ENCODE measurements at places on chromosomes 6 and 20.

- DNase-seq: no peak
These were observed 23.9 kb downstream of the PDE7B start for GRCh38 chr6:135875446-135875845.

GRCh38 chr6:44627091-44627882, 239.8 kb downstream of the CDC5L start:
- DNase-seq: no peak

GRCh38 chr6:70112716-70113115, 190.2 kb downstream of the COL9A1 start:
- no peak for DNase-seq

DNA sequence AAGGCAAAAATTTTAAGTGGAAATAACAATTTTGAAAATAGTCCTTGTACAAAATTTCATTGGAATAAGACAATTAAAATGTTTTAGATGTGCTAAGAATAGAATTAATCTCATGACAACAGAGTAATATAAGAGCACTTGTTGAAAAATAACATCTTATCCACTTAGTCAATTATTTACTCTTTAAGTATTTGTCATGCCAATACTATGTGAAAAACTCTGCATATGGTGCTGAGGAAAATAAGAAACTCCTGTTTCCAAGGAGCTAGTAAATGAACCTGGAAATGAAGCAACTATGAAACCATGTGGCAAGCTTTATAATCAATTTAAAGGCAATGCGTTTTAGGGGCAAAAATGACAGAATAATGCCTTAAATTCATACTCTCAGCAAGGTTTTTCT, 42.7 kb upstream of the HCRTR2 start:
- peak; percentile 38 for DNase-seq

- DNase-seq: no peak
These were observed 376.7 kb upstream of the ARID1B start for GRCh38 chr6:156400487-156400886.

- no peak for DNase-seq
These were observed 207.6 kb downstream of the TBC1D7 start for GRCh38 chr6:13120483-13121482.

DNA sequence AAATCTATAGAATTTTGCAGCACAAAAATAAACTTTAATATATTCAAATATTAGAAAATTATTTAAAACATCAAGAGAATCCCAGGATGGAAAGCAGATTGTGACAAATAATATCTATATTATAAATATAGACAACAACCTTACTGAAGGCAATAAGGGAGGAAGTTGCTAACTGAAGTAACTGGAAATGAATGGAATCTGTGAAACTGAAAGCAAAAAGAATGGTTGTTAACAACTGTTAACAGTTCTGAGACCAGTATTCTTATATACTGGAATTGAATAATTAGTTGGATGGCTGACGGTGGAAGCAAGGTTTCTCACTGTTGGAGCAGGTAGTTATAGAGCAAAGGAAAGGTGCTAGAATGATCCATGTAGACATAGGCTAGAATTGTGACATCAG, 220.4 kb downstream of the PLCB1 start:
- no peak for DNase-seq

GRCh38 chr20:963795-964194, 38.3 kb downstream of the RSPO4 start:
- no peak for DNase-seq

- no peak for DNase-seq
These were observed 92.9 kb upstream of the NOX3 start for GRCh38 chr6:155548576-155548975.

- peak; percentile 34 for DNase-seq
These were observed 8.2 kb downstream of the SENP6 start for GRCh38 chr6:75609639-75610590.

- DNase-seq: no peak
These were observed 83.4 kb downstream of the TCP11 start for GRCh38 chr6:35057449-35058357.

DNA sequence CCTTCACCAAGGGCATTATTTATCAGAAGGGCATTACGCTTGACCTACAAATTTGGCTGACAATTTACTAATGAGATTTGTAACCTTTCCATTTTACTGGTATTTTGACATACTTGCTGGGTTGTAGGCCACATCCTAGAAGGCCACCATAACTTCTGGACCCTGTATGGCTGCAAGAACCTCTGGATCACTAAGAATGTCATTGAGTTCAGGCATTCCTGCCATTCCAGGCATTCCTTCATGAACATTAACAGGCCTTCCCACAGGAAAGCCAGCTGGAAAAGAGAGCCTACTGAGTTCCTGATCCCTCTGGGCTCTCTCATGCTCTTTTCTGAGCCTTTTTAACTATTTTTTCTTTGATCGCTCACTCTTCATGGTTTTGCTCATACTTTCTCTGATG, 28.4 kb upstream of the SLC35A1 start:
- DNase-seq: peak; percentile 12

DNA sequence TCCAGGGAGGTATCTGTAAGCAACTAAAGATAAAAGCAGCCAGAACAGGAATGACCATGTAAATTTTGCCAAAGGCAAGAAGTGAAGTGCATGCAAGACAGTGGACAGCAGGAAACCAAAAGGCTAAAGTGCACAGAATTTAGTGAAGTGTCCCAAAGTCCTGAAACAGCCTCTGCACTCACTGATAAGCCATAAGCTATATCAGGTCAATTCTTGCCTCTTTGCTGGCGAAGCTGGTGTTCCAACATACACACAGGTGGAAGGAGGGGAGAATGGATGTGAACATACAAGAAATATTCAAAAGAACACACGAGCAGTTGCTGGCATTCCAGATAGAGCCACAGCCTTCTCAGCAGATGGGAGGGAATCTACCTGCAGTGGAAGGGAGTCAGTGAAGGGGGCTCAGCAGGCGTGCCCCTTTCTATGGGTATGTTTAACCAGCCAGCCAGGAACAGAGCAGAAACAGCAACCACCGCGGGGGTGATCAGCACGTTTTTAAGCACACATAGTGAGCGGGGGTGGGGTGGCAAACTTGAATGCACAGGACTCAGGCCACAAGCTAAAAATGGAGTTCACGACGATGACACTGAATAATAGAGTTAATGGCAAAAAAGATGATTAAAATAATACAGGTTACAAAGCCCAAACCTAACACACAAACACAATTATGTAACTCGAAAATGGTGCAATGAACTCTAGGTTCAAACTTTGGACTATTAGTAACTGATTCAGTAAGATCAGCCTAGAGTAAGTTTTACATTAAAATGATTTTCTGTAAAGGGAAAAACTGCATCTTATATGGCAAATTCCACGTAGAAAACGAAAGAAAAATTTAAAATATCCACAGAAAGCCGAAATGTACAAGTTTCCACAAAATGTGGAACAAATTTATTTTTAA, 1.2 kb downstream of the ECI2 start:
- DNase-seq: peak; percentile 26

- DNase-seq: peak; percentile 74
These were observed 576.7 kb upstream of the AGPAT4 start for GRCh38 chr6:161850562-161850961.

GRCh38 chr6:2753110-2753489, 2.4 kb upstream of the MYLK4 start:
- DNase-seq: no peak

DNA sequence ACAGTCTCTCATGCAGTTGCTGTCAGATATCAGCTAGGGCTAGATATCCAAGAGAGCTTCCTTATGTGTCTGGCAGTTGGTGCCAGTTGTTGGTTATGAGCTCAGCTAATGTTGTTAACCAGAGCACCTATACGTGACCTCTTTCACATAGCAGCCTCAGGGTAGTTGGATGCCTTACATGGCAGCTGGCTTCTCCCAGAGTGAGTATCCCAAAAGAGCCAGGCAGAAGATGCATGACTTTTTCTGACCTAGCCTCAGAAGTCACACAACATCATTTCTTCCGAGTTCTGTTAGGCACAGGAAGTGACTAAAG, 175.7 kb downstream of the VEGFA start:
- no peak for DNase-seq

GRCh38 chr6:39114388-39114703, 640 bp downstream of the SAYSD1 start:
- DNase-seq: no peak

- DNase-seq: peak; percentile 8
These were observed 22.4 kb downstream of the TMC2 start for GRCh38 chr20:2558581-2559278.

GRCh38 chr6:14709900-14710299, 536.0 kb upstream of the JARID2 start:
- no peak for DNase-seq

DNA sequence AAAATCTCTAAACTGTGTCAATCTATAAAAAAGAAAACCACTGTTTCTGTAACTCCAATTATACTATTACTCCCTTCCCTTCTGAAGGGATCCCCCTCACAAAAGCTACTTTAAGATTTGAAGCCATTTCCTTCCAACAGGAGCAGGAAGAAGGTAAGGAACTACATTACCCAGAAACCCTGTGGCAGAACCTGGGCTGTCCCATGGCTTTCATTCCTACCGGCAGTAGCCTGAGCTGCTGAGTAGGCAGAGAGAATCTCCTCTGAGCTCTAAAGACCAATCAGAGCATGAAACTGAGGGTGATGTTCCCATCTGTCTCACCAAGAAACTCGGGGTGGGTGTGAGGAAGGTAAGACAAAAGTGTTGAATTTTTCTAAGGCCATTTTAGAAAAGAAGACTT, 108.0 kb upstream of the LRFN2 start:
- no peak for DNase-seq

DNA sequence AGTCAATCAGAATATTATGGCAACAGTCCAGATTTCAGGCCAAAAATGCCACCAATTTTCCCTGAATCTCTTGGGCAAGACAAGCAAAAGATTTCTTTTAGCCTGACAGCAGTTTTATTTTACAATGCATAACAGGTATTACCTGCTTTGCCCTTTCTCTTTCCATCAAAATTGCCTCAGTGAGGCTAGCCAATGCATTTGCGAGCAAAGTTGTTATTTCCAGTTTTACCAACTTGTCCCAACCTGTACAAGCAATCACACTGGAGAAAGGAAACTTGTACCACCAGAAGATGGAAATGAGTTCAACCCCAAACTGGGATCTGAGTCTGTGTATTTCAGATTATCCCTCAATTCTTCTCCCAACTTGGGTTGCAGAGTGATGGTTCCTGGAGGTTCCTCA, 279.9 kb upstream of the CDYL start:
- DNase-seq: no peak

DNA sequence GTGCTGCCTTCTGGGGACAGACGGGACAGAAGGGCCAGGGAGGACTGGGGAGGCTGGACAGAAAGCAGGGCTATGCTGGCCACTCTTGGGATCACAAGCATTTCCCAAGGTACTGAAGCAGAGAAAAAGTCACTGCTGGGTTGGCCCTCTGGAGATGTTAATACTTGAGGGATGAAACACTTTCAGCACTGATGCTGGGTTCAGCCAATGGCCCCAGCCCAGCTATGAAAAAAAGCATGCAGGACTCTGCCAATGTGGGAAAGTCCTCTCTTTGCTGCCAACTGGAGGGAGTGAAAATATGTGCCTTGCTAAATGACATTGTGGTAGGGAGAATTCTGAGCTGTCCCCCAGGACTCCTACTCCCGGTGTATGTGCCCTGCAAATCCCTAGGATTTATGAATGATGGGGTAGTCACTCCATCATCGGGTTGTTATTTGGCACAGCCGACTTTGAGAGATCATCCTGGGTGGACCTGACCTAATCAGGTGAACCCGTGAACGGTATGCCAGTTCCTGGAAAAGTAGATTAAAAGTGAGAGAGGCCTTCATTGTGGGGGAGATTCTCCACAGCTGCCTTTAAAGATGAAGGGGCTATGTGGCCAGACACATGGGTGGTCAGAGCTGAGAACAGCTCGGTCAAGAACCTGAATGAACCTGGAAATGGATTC, 119.9 kb upstream of the TRAF3IP2 start:
- peak; percentile 68 for DNase-seq

DNA sequence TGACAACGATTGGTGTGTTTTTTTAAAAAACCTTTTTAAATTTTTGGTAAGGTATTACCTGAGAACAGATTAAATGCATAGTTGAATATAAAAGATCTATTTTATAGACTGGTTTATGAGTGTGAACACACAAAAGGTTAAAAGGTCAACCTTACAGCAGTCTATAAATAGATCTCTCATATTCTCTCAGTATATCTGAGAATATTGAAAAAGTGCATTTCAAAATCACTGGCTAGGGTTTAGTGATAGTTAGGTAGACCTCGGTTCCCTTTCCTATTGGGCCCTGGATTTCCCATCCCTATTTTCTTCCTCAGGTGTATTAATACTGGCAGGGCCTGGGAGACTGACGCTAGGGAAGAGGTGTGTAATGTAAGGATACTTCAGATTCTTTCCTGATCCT, 723 bp upstream of the ZNF451 start:
- no peak for DNase-seq

- DNase-seq: no peak
These were observed 235.4 kb downstream of the BTBD9 start for GRCh38 chr6:38404355-38404754.

DNA sequence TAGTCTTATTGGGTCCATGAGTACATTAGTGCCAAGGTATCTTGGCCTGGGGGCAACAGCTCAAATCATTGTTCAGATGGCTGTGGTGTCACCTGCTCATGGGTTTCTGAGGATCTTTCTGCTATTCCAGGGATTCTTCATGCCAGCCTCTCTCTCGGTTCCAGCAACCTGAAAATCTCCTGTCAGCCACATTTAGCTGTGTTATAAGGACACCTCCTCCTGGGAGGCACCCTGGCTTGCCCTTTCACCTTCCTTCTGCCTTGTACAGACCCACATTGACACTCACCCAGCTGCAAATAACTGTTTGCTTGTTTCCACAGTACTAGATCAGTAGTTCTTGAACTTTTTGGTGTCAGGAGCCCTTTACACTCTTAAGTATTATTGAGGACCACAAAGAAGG, 159.9 kb downstream of the GRM4 start:
- no peak for DNase-seq

DNA sequence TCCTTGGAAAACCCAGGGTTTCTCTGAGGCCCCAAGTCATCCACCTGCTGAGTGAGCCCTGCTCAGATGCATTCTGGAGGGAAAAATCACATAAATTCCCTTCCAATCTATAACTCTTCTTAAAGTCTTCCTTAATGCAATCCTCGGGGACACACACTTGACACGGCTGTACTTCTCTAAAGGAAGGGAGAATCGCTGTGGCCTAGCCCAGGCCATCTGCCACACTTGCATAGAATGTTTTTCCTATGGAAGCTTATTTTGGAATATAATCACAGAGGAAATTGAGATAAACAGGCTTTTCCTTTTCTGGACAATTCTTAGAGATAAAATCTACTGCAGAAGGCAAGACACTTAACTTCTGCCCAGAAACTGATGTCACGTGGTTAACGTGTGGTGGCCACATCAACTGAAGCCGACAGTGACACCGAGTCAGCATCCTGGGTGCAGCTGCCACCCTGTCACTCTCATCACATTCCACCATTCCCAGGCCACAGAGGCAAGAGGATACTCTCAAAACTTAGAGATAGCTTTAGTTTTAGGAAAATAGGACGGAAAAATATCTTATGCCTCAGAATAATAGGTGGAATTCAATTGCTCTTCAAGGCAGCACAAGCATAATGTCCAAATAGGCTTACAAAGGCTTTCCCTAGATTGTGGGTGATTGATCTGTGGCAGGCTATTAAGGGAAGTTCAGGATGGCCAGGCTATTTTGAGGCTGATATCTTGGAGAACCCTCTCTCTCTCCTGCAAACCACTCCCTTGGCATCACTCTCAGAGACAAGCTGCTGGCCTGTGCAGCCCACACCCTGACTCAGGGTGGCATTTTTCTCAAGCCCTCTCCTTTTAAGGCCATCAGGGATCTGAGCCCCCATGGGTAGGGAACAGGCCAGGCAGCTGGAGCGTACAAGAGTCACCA, 29.6 kb downstream of the PSMB1 start:
- no peak for DNase-seq
